GM12878 (cell line): ENCODE measurements at places on chromosomes 13 and 19. TPM values are rescaled to one million over a fixed set of nuclear protein-coding genes. Genes with fewer than 3 reads are reported as not detected.

GRCh38 chr13:44317752-44318151, 55.9 kb upstream of the SERP2 start:
- H3K27ac ChIP-seq: no peak overlapping the region
- DNase-seq: no peak
- H3K4me1 ChIP-seq: no peaks in the 10 kb centered on the region
- no peaks in the 10 kb centered on the region for H3K36me3 ChIP-seq
- H3K4me3 ChIP-seq: no peak overlapping the region

GRCh38 chr13:21938168-21938567, 267.3 kb downstream of the FGF9 start:
- no peak for DNase-seq
- no peaks in the 10 kb centered on the region for H3K27me3 ChIP-seq
- H3K36me3 ChIP-seq: no peaks in the 10 kb centered on the region
- no peak overlapping the region for H3K4me3 ChIP-seq
- no peaks in the 10 kb centered on the region for H3K4me1 ChIP-seq

GRCh38 chr13:41457589-41458186, 338 bp downstream of the RGCC start:
- H3K4me1 ChIP-seq: peaks cover 40% of the 10 kb centered on the region
- no peak overlapping the region for H3K27ac ChIP-seq
- H3K4me3 ChIP-seq: peak overlapping the region; percentile 80
- H3K36me3 ChIP-seq: no peaks in the 10 kb centered on the region
- DNase-seq: no peak
- peaks cover 7% of the 10 kb centered on the region for H3K27me3 ChIP-seq

- no peaks in the 10 kb centered on the region for H3K27me3 ChIP-seq
- no peak overlapping the region for H3K27ac ChIP-seq
- H3K36me3 ChIP-seq: peaks cover 9% of the 10 kb centered on the region
- no peak overlapping the region for H3K4me3 ChIP-seq
- DNase-seq: no peak
These were observed 42.7 kb downstream of the ACTN4 start for GRCh38 chr19:38690146-38690545.

The KDM4B gene
- 19.0 and 19.1 TPM in 2 replicates for polyA plus RNA-seq
